SIG-M5 (cell line): ENCODE measurements at places on chromosomes 7 and 10.

DNA sequence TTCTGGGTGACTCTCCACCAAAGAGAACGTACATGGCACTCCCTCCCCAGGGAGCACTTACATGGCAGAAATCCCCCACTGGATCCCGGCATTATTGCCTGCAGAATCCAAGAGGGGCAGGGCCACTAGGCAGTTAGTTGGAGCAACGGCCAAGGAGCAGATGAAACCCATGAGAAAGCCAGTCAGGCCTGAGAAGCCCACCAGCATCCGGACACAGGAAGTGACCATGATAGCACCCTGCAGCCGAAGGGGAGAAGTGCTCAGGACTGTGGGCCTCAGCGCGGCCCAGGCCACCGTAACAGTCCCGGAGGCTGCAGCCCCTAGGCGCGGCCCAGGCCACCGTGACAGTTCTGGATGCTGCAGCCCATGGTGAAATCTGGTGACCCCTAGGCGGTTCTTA is 43.5 kb downstream of the STRA8 start:
- DNase-seq: no peak

DNA sequence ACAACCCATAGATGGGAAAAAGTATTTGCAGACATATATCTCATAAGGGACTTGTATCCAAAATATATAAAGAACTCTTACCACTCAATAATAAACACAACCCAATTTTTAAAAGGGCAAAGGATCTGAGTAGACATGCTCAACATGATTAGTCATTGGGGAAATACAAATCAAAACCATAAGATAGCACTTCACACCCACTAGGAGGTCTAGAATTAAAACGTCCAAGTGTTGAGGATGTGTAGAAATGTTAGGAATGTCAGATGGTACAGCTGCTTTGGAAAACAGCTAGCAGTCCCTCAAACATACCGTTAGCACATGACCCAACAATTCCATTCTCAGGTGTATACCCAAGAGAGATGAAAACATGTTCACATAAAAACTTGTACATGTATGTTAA is 8.3 kb downstream of the PSTK start:
- no peak for DNase-seq

GRCh38 chr10:37314862-37315261 is 189.5 kb downstream of the ANKRD30A start:
- DNase-seq: no peak

- no peak for DNase-seq
Measured at GRCh38 chr7:19146699-19147098, 1.5 kb upstream of the FERD3L start.

GRCh38 chr7:471866-472639 is 47.6 kb downstream of the PDGFA start:
- no peak for DNase-seq

- no peak for DNase-seq
Measured at GRCh38 chr10:71878327-71879034, 27.4 kb upstream of the PSAP start.

DNA sequence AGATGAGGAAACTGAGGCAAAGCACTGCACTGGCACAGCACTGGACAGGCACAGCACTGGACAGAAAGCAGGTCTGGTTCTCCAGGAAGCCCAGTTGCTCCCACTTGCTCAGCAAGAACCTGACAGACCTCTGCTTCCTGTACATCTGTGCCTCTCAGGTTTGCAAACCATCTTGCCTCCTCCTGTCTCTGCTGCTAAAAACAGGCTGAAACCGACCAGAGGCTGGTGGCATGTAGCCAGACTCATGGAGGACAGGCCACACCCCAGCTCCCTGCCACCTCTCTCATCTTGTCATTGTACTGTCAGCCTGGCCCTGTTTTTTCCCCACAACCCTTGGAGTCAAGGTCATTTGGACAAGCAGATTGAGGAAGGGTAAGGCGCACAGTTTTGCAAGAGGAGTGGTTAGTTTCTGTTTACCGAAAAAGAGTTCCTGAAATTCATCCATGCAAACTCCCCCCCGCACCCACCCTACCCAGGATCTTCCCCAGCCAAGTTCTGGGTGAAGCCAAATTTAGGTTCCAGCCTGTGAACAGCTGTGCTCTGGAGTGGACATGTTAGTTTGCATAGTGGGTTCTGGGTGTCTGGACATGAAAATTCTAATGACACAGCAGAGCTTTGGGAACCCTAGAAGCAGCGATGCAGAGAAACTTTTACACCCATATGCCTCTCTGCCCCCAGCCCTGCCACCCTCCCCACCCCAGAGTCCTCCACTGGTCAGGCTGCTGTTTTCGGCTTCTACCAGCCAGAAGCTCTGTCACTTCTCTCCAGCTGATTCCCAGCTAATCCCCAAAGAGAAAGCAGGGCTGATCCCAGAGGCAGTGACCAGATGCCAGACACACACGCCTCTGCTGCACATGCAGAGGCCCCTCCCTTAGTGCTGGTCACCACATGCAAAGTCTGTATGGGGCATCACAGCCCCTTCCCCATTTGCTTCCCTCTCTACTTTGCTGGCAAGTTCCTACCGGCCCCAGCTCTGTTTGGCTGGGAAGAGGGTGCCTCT is 8.5 kb upstream of the C10orf105 start:
- peak; percentile 28 for DNase-seq

DNA sequence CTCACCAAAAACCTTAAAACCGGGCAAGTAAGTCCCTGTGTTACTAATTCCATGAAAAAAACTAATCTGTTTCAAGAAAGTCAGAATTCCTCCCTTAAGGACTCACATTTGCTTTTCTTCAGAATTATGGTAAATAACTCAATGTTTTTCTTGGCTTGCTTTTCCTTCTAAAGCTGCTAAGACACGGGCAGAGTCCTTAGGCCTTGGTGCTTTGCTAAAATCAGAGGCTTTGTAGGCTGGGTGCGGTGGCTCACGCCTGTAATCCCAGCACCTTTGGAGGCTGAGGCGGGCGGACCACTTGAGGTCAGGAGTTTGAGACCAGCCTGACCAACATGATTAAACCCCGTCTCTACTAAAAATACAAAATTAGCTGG is 32.0 kb downstream of the GNA12 start:
- no peak for DNase-seq

GRCh38 chr10:71363936-71364335 is 32.8 kb upstream of the CDH23 start:
- DNase-seq: no peak

DNA sequence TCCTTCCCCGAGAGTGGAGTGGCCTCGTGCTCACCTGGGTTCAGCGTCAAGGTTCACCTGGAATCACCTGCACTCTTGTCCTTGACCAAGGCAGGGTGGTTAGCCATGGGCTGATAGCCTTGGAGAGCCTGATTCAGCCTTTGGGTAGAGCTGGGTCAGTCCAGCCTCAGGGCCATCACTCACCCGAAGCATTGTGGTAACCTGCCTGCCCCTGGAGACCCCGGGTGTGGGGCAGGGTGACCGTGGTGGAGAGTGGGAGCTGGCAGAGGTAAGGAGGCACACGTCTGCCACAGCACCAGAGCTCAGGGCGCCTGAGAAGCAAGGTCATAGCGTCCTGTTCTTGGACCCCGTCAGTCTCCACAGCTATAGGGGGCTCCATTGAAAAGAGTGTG is 27.8 kb upstream of the WDFY4 start:
- no peak for DNase-seq

- no peak for DNase-seq
Measured at GRCh38 chr10:25261110-25261509, 86.3 kb downstream of the GPR158 start.

GRCh38 chr10:46264336-46264735 is 22.5 kb upstream of the ANTXRL start:
- no peak for DNase-seq

- no peak for DNase-seq
Measured at GRCh38 chr10:71657604-71658466, 61.7 kb downstream of the C10orf105 start.

DNA sequence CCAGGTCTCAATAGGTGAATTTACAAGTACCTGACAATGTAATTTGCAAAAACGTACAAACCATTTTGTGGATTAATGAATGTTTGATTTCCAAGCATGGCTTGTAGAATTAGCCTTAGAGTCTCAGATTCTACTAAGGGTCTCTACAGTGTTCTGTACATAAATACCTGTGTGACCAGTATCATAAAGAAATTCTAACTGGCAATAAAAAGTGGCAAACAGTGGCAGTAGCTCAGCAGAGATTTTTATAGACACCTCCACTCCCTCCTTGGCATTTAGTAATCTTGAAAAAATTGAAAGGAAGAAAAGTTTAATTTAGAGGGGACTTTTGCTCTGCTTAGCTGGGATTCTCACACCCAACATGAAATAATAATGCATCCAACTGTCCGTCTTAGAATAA is 220.8 kb downstream of the POU6F2 start:
- no peak for DNase-seq

DNA sequence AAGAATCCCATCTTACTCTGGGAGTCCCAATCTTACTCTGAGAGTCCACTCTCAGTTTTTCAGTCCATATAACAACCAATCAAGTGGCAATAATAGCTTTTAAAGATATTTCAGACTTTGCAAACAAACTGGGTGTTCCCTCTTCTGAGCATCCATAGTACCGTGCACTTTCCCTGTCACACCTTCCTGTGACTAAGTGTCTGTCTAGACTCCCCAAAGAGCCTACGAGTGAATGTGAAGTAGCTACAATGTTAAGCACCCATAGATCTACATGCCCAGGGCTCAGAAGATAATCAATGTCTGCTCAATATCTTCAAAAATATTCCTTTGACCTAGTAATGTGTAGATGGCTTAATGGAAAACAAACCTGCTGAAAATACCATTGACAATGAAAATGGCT is 95.6 kb upstream of the ASAH2 start:
- no peak for DNase-seq

DNA sequence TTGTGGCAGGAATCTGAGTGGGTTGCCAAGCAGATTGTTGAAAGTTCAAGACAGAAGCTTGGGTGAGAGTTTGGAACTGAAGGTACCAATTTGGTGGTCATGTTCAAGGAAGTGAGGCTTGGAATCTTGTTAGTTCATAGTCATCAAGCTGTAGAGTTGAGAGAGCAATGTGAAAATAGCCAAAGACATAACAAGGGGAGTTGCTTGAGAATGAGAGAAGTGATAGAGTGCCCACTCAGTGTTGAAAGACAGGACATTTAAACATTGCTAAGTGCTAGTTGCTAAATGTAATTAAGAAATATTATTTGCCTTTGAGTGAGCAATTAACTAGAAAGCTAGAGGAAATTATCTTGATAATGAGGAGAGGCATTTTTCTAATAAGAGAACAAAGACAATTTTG is 17.0 kb downstream of the ITGB8 start:
- no peak for DNase-seq

DNA sequence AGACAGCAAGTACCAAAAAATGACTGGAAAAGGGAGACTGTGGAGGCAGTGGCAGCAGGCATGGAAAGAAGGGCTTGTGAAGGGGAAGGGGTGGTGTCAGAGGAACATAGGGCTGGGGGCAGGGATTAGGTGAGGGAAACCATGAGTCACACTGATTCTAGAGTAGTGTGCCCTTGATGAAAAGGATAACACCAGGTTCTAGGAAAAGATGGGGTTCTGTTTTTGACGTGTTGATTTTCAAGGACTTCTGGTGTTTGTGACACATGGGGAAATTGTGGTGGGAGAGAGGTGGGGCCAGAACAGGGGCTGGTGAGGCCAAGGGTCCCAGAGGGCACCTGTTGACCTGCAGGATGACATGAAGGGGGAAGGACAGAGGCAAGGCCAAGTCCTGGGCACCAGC is 57.1 kb downstream of the FIGNL1 start:
- DNase-seq: no peak

DNA sequence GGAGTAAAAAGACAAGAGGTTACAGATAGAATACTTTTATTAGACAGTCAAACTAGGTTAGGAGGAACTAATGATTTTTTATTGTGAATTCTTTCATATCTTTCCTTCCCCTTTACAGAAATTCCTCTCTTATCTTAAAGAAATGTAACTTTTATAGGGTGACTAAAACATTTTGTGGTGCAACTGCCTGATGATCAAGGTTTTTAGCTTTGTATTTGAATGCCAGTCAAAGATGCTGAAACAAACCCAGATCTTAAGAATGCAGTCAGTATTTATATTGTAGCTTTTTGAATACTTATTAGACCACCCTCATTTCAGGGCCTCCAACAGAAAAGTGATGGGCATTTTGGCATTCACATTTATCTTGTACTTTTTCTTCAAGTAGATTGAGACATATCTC is 27.4 kb downstream of the TAX1BP1 start:
- DNase-seq: no peak

GRCh38 chr10:3031490-3031889 is 35.9 kb upstream of the PFKP start:
- no peak for DNase-seq

GRCh38 chr7:83451501-83452045 is 197.4 kb downstream of the SEMA3E start:
- no peak for DNase-seq

GRCh38 chr10:16699435-16700057 is 117.7 kb downstream of the RSU1 start:
- DNase-seq: no peak

GRCh38 chr7:102310414-102310815 is 23.7 kb downstream of the SH2B2 start:
- DNase-seq: no peak

GRCh38 chr10:91354166-91355075 is 55.7 kb upstream of the HECTD2 start:
- no peak for DNase-seq

GRCh38 chr10:10995120-10995519 is 22.6 kb upstream of the CELF2 start:
- no peak for DNase-seq

DNA sequence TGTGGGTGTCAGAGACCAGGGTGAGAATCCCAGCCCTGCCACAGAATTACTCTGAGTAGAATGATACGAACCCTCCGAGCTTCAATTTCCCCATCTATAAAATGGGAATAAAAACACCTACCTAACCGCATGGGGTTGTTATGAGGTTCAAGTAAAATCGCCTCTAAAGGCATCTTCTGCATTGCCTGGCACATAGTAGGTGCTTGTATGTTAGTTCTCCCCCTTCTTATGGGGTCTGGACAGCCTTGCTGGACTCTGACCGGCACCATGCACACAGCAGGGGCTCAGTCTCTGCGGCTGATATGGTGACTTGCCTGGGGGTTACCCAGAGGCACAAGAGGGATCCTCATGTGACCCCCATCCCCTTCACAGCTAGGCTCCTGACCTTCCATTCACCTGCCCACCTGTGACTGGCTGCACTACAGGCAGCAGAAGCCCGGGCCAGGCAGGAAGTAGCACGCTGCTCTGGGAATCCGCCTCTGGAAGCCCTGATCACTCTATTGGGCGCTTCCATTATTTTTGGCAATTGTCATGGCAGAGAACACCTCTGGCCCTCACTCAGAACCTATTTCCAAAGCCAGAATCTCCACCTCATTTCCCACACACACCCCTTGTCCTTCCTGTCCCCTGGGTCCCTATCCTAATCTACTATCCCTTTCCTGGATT is 6.0 kb downstream of the SH3PXD2A start:
- DNase-seq: no peak
